ENCODE measurements at places on chromosomes 5 and 9.

GRCh38 chr9:38202336-38202938 lies 133.4 kb upstream of the SHB start:
- no peak for DNase-seq

- DNase-seq, result no peak
These were observed 18.7 kb downstream of the IFT74 start for GRCh38 chr9:26974927-26975326.

DNA sequence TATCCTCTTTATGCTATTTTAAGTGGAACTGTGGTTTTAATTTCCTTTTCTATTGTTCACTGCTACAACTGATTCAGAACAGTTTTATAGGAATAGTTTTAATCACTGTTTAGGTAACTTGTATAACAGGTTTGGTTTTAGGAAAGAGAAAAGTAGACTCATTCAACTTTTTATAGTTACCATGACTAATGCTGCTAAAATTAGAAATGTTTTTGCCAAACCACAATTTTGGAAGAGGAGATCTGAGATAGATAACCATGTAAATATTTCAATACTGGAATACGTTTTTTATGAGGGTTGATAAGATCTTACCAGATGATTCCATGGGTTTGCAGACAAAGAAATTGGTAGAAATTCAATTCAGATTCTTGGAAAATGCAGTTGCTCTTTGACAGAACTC lies 404.6 kb upstream of the ARRDC3 start:
- DNase-seq, result no peak

- DNase-seq, result no peak
These were observed 27.2 kb upstream of the CCNJL start for GRCh38 chr5:160339406-160340130.

DNA sequence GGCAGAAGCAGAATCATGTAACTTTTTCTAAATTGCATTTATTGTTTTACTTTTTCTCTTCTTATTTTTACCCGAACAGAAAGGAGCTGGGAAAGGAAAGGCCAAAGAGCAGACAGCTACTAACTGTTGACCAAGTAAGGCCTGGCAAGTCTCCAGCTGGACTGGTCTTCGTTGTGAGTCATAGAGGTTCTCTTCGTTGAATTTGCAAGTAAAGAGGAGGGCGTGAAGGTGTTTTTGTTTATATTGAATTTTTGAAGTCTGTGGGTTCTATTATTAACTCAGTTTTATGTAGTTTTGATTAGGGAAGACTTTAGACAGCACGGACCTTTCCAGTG lies 416.5 kb upstream of the CCNH start:
- DNase-seq, result no peak

DNA sequence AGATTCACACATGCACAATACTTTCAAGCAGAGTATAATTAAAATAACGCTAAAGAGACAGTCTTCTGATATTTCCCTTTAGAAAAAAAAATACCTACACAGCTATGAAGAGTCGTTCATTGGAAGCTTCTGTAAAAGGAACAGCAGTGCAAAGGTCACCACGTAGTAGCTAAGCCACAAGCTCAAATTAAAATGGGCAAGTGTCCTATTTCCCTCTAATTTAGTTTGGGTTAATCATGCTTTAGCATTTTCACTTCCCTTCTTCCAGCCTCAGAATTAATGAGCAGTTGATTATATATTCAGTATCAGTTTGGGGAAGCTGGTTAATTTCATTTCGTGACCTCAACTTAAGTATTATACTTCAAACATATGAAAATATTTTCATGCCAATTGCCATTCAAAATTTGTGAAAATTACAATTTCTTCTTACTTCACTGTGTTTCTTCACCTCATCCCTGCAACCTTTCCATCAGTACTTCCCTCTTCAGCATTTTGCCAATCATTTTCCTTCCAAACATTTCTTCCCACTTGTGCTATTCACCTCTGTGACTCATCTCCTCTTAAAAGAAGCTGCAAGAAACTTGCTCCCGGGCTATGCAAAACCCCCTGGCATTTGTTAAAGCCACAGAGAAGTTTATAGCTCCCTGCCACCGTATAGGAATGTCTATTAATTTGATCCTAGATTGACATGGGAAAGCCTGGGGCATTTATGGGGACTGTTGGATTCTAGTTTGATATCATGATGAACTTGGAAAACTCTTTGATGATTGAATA lies 83.0 kb downstream of the DMRTA1 start:
- DNase-seq, result no peak

DNA sequence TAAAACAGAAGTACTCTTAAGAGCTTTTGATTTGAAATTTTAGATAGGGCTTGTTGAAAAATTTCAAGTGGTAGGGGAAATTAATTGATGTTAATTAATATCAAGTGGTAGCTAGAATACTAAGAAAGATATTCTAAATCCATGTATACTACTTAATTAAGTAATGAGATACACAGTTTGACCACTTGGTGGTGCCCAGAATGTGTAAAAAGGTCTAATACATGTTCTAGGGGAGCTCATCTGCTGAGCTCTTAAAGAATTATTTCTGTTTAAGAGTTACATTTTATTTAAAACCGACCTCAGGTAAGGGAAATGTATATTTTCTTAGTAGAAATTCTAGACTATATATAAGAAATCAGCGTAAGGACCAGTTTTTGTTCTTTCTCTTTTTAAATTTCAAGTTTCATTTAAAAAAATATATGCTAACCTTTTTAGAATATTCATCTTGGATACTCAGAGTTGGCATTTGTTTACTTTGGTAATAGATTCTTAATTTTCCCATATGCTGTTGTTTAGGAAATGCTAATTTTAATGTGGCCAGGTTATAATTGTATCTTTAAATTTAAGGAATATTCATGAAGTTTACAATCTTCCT lies 61.5 kb downstream of the LNPEP start:
- DNase-seq, result no peak

DNA sequence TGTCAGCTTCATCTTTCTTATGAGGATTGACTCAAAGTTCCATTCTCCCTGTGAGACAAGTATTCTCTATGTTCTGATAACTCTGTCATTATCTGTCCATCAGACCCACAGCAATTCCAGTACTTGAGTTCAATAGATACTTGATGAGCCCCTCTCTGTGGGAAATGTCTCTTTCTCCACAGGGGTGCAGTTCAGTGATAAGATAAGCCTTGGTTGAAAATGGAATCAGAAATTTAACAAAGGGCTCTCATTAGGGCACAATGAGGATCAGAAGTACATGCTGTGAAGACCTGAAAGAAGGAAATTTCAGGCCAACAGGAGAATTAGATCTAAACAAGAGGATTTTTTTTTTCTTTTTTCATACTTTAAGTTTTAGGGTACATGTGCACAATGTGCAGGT lies 737.3 kb downstream of the MTRR start:
- no peak for DNase-seq

DNA sequence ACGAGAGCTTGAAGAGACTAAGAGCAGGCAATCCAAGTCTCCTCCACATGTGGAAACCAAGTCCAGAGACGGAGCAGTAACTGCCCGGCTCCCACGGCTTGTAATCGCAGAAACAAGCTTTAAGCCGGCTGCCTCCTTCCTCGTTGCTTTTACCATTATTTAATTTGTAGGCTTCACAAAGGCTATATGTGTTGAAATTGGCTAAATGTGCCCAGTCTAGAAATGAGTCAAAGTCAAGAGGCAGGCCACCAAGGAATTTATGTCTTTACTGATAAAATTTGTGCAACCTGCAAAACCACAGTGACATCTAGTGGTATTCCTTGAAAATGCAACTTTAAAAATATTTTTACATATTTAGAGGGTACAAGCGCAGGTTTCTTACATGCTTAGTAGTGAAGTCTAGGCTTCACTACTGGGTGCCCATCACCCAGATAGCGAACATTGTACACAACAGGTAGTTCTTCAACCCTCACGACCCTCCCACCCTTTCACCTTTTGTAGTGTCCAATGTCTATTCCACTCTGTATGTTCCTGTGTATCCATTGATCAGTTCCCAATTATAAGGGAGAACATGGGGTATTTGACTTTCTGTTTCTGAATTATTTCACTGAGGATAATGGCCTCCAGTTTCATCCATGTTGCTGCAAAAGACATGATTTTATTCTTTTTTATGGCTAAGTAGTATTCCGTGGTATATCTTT lies 33.5 kb upstream of the EBF1 start:
- no peak for DNase-seq

- no peak for DNase-seq
These were observed 226.4 kb downstream of the ADAMTS6 start for GRCh38 chr5:65255294-65255693.

- DNase-seq, result no peak
These were observed 9.9 kb downstream of the PHAX start for GRCh38 chr5:126610616-126611015.

GRCh38 chr9:842635-843426 lies 1.3 kb downstream of the DMRT1 start:
- no peak for DNase-seq

DNA sequence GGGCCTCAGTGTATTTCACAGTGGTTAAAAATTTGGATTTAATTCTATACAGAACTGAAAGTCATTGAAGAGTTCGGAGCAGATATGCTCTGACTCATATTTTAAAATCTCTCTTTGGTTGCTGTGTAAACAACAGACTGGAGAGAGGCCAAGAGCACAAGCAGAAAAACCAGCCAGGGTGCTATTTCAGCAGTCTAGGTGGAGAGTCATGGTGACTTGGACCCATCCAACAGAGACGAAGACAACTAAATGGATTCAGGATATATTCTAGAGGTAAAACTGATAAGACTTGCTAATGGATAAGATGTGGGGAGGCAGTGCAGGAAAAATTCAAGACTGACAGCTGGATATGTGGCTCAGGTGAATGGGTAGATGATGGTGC lies 168.9 kb downstream of the MAPKAP1 start:
- DNase-seq, result no peak

GRCh38 chr9:25261445-25261844 lies 416.8 kb downstream of the TUSC1 start:
- DNase-seq, result no peak

Data from neural crest cell (in vitro differentiated cells).